ENCODE measurements at places on chromosomes 6 and 20. TPM values are rescaled to one million over a fixed set of nuclear protein-coding genes. Genes with fewer than 3 reads are reported as not detected.

GRCh38 chr6:147942363-147942762 lies 400.3 kb upstream of the SASH1 start:
- no peak for DNase-seq

DNA sequence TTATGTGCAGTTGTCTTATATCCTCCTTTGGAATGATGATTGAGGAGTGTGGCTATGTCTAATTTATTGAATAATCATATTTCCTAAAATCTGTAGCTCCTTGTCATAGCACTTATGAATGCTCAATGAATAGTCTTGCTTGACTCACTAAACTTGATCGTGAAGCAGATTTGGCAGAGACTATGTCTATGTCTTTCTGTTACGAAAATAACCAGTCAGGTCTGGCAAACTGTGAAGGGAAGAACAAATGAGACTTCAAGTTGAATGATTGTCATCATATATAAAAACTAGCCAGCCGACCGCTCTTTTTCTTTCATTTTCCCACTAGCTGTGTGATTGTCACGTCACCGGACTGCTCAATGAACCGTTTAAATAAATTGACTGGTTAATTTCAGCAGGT lies 1303.9 kb upstream of the GJE1 start:
- DNase-seq, result no peak

GRCh38 chr20:48538058-48538825 lies 289.6 kb downstream of the PREX1 start:
- no peak for DNase-seq

DNA sequence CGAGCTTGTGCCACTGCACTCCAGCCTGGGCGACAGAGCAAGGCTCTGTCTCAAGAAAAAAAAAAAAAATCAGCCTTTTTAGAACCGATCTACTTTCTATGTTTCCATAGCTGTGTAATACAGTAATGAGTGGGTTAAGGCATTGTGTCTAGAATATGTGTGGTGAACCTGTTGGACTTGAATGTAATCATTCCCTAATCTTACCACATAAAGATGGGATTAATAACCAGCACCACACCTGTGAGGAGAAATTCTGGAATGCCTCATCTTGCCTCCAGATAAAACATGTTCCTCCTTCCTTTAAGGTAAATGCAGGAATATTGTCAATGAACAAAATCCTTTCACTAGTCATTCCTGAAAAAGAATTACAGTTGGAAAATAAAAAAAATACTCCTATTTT lies 43.7 kb downstream of the MAPK14 start:
- no peak for DNase-seq

SLC32A1 gene
- total RNA-seq, result not detected

SNAP25 gene
- total RNA-seq, result not detected

DNA sequence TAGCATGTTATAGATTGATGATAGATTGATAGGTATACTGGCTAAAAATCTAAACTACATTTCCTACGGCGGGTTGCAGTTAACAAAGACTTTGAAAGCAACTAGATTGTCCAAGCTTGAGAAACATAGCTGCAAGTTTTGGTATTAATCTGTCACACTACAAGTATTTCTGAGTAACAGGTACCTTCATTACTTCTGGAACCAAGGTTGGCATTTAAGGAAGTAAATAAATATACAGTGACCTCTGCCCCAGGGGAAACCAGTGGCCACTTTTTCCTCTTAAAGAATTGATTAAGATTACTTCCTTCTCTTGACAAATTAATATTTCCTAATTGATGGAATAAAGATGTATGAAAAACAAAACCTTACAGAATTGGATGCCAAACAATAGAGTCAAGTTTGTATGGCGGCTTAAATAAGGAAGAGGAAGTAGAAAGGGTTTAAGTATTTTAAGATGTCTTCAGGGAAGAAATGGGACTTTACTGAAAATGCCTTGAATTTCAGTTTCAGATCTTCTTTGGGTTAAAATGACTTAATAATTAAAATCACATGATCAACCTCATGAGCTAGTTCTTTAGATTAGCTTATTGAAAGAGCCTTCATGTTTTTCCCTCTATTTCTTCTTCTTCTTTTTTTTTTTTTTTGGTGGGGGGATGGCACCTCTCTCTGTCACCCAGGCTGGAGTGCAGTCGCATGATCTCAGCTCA lies 132.8 kb downstream of the DOK5 start:
- no peak for DNase-seq

Data from activated CD4-positive, alpha-beta T cell treated with anti-CD3 and anti-CD28 coated beads, Interleukin-2, amount 10 ng/mL, durations not matched to agents 7 days and 5 days (primary cell).